Right kidney (tissue), 9 donors: ENCODE measurements at places on chromosomes 2 and 18.

DNA sequence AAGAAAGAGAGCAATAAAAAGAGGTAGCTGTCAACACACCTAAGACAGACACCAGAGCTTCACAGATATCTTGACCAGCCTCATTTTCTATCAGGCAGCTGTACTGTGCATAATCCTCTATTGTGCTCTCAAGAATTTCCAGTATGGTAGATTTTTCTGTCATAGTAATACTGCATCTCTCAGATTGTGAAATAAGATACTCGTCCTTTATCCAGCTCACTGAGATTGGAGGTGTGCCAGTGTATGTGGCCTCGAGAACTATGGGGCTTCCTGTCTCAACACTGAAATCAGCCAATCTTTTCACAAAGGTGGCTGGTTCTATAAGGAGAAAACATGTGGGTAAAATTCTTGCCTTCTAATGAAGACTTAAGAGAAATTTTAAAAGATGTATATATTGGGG lies 88.9 kb downstream of the TTN start:
- DNase-seq, result no peak

DNA sequence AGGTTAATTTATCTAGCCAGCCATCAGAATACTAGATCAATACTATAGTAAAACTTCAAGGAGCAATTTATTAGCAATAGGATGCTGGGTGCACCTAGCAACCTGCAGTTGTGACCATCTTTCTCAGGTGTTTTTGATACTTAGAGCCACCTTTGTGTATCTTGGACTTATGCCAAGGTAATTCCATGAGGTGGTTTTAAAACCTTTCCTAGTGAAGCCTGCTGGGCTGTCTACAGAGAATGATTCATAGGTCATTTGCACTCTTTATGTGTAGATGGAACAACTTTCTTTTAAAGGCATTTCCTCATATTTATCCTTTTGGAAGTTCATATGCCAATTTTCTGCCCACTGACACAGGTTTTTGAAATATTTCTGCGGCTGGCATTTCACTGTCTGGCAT lies 1030.1 kb upstream of the POU3F3 start:
- no peak for DNase-seq

GRCh38 chr18:8595445-8595844 lies 13.8 kb upstream of the RAB12 start:
- no peak for DNase-seq

GRCh38 chr2:94958245-94958644 lies 67.3 kb upstream of the MAL start:
- DNase-seq, result no peak

- no peak for DNase-seq
Measured at GRCh38 chr18:24567199-24567598, 106.8 kb downstream of the HRH4 start.

- no peak for DNase-seq
Measured at GRCh38 chr2:12288048-12288447, 428.7 kb upstream of the TRIB2 start.

DNA sequence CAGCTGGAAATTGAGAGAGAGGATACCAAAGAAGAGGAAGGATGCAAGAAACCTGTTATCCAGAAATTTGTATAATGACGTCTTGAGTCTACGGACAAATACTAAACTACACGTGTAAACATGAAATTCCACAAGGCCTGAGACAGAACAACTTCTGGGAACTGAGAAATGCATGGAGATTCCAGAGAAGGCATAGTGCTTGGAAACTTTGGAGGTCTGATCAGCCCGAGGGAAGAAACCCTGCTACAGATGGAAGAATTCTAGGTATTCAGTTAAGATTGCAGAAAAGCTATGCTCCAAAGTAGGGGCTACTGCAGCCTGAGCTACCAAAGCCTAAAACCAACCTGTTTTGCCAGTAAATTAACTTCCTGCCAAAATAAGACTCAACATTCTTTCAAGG lies 120.4 kb downstream of the PDCL3 start:
- no peak for DNase-seq

DNA sequence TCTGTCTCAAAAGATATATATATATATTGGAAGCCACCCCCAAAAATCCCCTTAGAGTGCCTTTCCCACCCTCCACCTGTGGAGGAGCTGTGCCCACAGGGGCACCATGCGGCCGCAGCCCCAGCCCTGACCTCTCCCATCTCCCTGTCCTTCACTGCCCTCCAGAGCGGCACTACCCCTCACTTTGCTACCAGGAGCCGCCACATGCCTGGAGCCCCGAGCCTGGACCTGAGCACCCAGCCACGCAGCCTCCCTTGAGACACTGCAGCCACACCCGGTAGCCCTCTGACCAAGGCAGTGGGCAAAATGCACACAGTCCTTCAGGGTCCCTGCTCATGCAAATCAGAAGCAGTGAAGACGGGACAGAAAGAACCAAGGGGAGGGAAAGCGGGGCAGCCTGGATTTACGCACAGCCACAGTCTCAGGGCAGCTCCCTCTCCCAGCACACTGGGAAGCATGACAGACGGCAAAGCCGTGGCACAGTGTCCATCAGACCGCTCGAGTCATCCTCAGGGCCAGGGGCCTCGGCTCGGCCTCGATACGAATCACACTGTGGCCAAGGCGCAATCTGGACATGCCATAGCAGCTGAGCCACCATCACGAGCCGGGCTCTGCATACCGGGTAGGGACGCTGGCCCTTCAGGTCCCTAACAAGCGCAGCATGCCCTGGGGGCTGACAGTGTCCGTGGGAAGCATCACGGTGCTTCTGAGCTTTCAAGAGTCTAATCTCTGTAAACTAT lies 10.1 kb downstream of the HDAC4 start:
- DNase-seq, result no peak

GRCh38 chr2:239610457-239611221 lies 209.8 kb upstream of the HDAC4 start:
- DNase-seq, result no peak

DNA sequence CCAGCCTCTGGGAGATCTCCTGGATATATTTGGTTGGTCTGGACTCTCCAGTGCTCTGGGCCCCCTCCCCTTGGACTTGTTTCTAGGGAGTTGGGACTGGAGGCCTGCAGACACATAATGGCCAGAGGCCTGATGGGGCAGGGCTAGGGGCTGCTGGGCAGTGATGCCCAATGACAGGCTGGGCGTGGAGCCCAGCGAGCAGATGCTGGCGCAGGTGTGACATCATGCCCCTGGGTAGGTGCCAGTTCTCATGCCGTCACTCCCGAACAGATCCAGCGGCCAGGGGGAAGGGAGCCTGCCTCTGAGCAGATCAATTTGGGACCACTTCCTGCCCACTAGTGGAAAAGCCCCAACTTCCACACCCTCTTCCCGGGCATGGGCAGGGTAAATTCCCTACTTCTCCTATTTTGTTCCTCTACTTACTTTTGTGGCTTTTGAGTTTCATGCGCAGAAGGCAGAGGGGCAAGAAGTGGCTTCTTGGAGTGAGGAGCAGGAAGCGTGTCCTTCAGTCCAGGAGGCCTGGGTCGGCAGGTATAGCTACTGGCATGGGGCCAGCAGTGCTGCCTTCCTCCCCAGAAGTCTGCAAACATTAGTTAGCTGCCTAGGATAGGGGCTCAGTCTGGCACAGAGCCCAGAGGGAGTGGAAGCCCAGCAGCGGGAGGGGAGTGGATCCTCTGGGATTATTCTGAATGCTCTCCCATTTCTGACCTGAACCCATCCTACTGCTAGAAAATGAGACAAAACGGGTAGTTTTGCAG lies 6.1 kb downstream of the MPV17 start:
- no peak for DNase-seq

DNA sequence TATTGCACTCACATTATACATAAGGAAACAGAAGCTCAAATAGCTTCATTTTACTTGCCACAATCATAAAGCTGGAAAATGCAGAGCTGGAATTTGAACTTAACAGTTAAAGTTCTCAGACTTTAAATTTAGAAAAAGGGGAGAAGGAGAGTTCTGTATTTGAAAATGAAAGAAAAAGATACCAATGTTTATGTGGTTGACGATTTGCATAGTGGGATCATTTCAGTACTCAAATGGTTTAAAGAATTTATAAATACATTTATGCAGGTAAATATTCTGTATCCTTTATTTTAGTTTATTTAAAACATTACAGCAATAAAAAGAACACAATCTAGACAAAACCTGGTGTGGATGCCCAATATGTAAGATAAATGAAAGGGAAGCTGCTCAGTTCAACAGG lies 25.5 kb upstream of the STAT4 start:
- no peak for DNase-seq

DNA sequence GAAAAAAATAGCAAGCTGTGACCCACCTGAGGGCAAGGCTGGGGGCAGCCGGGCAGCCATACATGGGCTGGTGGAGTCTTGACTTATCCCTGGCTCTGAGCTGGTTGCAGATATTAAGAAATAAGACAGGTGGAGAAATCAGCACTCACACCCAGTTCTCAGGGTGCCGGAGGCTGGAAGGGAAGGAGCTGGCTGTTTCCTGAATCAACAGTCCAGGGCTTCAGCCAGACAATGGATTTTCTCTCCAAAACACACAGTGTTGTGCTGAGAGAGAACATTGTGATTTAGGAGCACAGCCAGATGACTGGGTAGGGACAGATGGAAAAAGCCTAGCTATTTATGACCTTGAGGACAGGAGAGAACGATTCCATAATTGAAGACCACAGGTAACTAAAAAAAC lies 208.8 kb downstream of the LDLRAD4 start:
- no peak for DNase-seq

- no peak for DNase-seq
Measured at GRCh38 chr2:201171259-201171814, 11.6 kb upstream of the CASP10 start.

DNA sequence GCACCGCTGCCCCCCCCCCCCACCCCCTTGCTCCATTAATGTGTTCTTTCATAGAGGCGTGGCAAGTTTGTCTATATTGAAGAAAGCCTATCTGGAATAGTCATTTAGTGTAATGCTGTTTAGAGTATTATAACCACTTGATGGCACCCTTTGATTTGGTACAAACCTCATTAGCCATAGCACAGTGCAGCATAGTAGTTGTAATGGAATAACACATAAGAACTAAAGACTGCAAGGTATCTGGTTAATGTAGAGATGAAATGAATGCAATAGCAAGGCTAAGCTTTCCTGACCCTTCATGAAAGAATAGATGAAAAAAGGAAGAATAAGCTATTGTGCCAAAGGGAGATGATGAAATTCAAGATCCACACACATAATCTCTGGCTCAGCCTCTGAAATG lies 81.9 kb downstream of the EHBP1 start:
- no peak for DNase-seq

DNA sequence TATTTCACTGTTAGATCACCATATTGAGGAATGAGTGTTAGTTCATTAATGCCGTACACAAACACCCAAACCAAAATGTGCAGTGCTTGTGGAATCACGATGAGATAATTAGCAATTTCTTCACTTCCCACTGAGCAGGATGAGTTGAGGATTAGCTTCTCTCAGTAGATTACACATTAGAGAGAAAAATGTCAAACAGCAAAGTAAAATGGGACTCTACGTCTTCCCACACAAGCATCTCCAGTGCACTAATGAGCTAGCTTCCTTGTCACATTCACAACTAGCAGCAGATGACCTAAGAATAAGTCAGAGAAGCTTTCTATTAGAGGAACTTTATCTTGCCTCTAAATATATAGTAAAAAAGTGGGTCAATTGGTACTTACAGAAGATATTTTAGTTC lies 926.9 kb downstream of the TSN start:
- DNase-seq, result no peak

DNA sequence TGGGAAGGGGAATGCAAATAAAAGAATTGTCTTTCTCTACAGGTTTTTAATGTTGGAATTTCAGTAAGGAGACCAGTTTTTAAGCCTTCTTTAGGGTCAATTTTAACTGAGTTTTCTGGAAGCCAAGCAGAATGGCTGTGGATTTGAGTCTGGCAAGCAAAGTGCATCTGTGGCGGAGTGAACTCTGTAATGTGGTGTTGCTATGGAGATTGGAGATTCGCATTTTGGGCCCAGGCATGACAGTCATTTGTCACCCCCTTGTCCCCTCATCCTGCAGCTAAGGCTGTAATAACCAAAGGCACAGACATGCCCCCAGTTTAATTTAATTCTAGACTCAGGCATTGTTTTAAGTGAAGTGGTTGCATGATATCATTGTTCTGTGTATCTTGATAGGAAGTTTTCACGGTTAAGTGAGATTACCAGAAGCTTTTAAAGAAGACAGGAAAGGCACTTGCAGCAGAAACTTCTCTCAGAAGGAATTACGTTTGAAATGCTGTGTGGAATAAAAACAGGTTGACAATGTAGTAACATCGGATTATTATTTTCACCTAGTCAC lies 30.6 kb downstream of the ARMC9 start:
- DNase-seq, result no peak

- peak; percentile 34 for DNase-seq
Measured at GRCh38 chr18:46676182-46676835, 19.3 kb upstream of the LOXHD1 start.

DNA sequence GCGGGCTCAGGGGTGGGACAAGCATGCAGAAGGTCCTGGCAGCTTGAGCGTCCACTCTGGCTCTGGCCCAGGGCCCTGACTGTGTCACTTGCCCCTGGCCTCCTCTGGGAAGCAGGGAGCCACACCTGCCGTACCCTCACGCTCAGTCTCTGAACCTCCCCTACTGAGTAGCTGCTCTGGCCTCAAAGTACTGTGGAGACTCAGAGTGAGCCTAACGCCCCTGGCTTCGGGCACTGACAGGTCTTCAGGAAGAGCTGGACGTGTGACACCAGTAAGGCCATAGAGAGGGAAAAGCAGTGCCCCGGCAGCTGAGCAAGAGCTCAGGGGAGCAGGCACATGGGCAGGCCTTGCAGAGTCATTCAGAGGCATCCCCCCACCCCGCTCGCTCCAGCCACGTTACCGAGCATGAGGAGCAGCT lies 73.3 kb downstream of the SFXN5 start:
- DNase-seq, result no peak

- no peak for DNase-seq
Measured at GRCh38 chr2:213923543-213923942, 487.3 kb upstream of the VWC2L start.

GRCh38 chr2:29113891-29114321 lies 1.3 kb upstream of the CLIP4 start:
- DNase-seq, result no peak

DNA sequence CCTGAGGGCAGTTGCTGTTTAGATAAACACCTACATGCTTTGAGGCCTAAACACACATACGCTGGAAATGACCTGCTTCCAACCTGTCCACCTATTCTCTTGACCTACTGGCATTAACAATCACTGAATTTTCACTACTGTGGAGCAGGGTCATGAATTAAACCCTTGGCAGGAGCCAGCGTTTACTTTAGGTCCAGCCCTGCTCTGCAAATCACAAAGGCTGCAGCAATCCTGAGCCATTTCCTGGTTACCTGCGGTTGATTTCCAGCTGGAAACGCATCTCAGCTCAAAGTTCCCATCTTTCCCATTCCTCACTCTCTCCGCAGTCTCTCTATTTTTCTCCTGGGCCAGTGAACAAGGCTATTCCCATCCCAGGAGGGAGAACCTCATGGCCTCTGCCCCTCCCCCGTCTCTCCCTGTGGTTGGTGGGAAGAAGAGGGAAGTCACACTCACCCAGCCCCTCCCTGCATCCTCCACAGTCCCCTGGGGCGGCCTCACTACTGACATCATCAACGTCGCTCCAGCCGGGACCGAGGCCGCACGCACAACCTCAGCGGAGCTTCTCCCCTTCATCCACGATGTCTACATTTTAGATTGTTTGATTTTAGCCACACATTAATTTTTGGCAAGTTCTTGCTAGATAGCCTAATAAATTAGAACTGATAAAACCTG lies 84.5 kb upstream of the SNTG2 start:
- DNase-seq, result no peak

- DNase-seq, result no peak
Measured at GRCh38 chr2:30300456-30301221, 69.3 kb downstream of the LBH start.

GRCh38 chr18:67041334-67041733 lies 437.4 kb upstream of the CDH19 start:
- no peak for DNase-seq

- peak; percentile 27 for DNase-seq
Measured at GRCh38 chr18:31225668-31226067, 63.0 kb upstream of the DSC1 start.

GRCh38 chr2:167057446-167057845 lies 169.2 kb downstream of the XIRP2 start:
- DNase-seq, result no peak
